ENCODE measurements at places on chromosomes 4 and X.

DNA sequence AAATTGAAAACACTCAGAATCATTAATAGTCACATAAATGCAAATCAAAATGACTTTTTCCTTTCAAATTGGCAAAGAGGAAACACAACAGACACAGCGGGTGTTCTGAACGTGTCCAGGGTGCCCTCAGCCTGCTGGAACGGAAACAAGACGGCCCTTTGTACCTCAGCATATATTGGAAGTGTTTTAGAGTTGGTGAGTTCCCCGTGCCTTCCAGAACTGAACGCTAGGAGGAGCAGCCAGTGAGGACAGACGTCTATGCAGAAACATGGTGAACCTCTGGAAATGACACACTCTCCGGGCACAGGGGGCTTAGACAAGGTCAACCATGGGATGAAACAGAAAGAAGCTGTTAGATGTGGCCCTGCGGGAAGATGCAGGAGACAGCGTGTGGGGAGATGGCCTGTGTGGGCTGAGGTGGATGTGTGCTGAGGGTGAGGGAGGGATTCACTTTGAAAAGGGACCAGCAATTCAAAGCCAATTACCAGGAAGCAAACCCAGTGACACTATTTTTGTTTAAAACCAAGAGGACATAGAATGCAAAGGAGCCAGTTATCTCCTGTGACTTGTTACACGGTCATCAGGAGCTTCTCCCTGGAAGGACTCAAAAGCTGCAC is 40.4 kb downstream of the RNF212 start:
- no peak for DNase-seq

GRCh38 chr4:100208964-100209363 is 18.7 kb upstream of the DDIT4L start:
- DNase-seq, result no peak

GRCh38 chr4:82642331-82642730 is 80.5 kb upstream of the TMEM150C start:
- DNase-seq, result no peak

DNA sequence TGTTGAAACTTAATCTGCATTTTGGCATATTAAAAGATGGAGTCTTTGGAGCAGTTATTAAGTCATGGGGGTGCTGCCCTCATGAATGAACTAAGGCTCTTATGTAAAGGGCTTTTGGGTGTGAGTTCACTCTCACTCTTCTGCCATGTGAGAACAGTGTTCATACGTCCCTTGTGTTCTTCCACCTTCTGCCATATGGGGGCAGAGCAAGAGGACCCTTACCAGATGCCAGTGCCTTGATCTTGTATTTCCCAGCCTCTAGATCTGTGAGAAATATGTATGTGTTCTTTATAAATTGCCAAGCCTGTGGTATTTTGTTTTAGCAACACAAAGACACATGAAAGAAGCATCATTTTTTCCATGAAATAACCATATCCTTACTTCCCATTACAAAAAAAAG is 213.9 kb downstream of the SPOCK3 start:
- DNase-seq, result no peak

GRCh38 chr4:177177541-177178081 is 132.1 kb upstream of the NEIL3 start:
- no peak for DNase-seq

DNA sequence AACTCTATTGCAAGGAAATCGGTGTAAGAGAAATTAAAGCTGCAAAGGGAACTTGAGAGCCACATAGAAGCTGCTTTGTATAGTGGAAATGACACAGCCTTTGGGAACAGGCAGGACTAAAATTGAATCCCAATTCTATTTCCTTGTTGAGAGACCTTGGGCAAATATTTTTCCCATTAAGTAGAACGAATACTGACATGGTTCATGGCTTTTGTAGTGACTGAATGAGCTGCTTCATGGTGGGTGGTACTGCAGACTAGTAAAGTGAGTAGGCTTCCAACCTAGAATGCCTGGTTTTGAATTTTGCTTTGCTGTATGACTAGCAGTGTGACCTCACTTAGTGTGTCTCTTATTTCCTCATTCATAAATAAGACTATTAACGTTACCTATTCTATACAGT is 182.2 kb upstream of the KCNIP4 start:
- no peak for DNase-seq

- DNase-seq, result no peak
Observed at GRCh38 chrX:9942086-9942485, 25.1 kb upstream of the CLDN34 start.

- DNase-seq, result no peak
Observed at GRCh38 chr4:129488427-129488826, 392.5 kb downstream of the C4orf33 start.

GRCh38 chrX:39133971-39134370 is 332.7 kb downstream of the MID1IP1 start:
- no peak for DNase-seq

DNA sequence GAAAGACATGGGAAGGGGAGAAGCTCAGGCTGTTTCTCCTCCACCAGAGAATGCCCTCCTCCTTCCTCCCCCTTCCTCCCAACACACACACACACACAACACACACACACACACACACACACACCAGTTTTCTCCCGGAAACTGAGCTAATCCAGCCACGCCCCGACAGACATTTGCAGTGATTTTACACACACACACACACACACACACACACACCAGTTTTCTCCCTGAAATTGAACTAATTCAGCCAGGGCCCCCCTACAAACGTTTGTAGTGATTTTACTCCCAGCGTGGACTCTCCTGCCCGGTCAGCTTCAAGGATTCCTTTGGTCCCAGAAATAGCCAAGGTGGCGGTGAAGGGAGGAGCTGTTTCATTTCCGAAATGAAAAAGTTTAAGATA is 32.9 kb upstream of the STX18 start:
- DNase-seq, result no peak

GRCh38 chr4:78689700-78690323 is 86.3 kb upstream of the BMP2K start:
- no peak for DNase-seq

GRCh38 chr4:7426525-7427171 is 8.1 kb downstream of the PSAPL1 start:
- DNase-seq, result no peak

DNA sequence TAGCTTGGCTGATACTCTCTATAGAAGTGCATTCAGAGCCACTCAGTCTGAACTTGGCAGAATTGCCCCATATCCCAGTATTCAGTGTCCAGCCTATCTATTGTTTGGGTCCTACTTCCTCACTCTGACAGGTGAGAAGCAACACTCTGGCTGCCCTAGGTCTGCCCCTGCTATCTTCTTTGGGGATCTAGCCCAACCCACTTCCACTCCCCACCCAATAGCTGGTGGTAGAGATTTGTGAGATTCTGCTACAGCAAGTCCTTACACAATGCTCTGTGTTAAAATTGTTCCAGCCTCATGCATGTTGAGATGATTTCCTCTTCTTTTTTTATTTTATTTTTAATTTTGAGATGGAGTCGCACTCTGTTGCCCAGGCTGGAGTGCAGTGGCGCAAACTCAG is 67.6 kb downstream of the TRIM2 start:
- DNase-seq, result no peak

DNA sequence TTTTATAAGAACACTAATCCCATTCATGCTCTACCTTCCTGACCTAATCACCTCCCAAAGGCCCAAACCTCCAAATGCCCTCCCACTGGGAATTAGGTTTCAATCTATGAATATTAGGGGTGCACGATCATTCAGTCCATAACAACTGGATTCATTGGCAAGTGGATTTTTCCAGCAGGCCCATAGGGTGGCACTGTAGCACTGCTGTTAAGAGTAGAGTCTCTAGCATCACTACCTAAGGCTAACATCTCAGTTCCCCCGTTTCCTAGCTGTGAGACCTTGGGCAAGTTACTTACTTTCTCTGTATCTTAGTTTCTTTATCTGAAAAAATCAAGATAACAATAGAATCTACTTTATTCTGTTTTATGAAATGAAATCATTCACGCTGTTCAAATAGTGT is 315.8 kb downstream of the STIM2 start:
- no peak for DNase-seq

- DNase-seq, result no peak
Observed at GRCh38 chr4:100060765-100061416, 110.8 kb upstream of the H2AZ1 start.

- no peak for DNase-seq
Observed at GRCh38 chr4:105145903-105146275, 787 bp upstream of the TET2 start.

DNA sequence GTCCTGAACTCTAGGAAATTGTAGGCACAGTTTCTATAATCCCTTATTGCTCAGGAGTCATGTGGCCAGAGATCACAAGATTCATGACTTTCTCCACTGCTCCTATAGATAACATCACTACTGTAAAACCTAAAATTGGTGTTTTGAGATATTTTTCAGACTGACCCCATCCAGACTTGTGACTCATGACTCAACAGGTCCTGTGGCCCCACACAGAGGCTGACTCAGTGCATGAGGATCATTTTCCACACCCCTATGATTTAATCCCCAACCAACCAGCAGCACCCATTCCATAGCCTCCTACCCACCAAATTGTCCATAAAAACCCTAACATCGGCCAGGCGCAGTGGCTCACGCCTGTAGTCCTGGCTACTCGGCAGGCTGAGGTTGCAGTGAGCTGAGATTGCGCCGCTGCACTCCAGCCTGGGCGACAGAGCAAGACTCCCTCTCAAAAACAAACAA is 13.2 kb upstream of the XIAP start:
- no peak for DNase-seq

DNA sequence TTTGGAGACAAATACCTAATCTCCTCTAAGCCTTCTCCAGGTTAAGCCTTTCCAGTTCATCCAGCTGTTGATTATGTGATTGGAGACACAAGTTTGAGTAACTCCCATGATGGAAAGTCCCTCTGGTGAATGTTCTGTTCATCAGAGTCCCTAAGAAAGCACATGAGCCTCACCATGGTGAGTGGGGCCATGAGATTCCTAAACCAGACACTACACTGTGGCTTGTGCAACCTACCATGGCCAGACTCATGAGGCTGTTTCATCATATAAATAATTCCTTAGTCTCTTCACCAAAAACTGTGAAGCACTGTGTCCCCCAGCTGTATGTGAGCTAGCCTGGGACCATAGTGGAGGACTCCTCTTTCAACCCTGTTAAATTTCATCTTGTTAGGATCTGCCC is 14.4 kb downstream of the PKD2 start:
- DNase-seq, result no peak

DNA sequence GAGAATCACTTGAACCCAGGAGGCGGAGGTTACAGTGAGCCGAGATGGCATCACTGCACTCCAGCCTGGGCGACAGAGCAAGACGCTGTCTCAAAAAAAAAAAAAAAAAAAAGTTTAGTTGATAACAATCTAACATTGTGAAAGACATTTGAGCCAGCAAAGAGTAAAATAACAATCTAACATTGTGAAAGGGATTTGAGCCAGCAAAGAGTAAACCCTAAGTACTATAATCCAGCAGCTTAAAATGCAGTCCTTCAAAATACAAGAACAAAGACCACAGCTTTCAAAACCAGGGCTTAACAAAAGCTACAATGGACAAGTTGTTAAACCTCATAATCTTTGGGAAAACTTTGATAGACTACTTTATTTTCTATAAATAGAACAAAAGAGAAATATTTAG is 16.9 kb downstream of the MFAP3L start:
- DNase-seq, result no peak

- no peak for DNase-seq
Observed at GRCh38 chr4:9994246-9994847, 26.9 kb downstream of the SLC2A9 start.

DNA sequence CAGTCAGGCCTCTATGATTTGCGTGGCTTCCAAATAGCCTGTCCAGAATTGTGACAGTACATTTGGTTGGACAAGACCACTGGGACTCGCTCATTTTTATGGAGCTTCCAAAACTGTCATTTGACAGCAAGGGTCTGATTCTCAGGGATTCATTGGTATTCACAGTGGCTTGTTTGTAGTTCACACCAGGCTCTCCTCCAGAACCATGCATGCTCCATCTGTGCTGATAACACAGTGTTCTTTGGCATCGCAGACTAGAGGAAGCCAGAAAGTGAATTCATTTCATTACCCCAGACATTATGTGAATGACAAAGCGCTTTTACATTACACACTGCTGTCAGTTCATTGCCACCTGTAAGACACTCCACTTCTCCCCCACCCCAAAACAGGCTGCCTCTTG is 208.3 kb downstream of the ARHGAP10 start:
- no peak for DNase-seq

GRCh38 chrX:115576676-115577075 is 15.7 kb downstream of the PLS3 start:
- no peak for DNase-seq

DNA sequence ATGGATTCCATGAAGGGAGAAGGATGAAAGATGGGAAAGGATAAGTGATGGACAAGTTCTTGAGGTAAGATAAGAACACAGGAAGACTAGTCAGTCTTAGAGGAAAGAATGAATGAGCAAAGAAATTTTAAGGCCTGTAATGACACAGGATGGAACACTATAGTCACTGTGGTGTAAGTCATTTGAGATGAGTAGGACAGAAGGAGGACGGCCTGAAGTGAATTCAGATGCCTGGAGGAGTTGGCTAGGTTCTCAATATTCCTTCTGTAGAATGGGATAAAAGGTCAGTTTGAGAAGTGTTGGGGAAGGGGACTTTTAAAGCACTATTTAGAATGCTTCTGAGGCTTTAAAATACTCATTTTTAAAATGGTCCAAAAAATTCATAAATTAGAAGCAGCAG is 3.9 kb downstream of the MSMO1 start:
- no peak for DNase-seq

DNA sequence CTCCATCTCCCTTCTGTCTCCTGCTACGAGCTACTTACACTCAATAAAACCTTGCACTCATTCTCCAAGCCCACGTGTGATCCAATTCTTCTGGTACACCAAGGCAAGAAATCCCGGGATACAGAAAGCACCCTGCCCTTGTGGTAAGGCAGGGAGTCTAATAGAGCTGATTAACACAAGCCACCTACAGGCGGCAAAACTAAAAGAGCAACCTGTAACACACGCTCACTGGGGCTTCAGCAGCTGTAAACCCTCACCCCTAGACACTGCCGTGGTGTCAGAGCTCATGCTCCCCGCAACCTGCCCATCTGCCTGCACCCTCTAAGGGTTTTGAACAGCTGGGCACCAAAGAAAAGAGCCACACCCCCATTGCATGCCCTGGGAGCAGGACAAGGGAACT is 755.4 kb upstream of the HTR2C start:
- DNase-seq, result no peak

DNA sequence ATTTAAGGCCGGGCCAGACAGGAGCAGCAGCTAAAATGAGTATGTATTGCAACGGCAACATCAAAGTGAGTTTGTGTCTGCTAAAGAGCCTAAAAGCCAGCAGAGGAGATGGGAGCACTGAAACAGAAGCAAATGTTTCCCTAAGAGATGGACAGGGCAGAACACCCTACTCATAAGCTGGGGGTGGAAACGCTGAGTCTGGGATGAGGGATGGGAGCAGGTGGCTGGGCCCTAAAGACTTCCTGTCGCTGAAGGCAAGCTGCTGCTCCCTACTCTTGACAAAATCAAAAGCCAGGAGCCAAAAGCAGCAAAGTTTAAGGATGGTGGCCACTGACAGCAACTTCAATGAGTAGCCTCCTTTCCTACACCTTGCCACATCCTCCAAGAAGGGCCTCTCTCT is 40.6 kb upstream of the NAP1L5 start:
- no peak for DNase-seq
